Activated CD8-positive, alpha-beta memory T cell treated with anti-CD3 and anti-CD28 coated beads, Interleukin-2, amount 10 ng/mL, durations not matched to agents 7 days and 5 days (primary cell): ENCODE measurements at places on chromosomes 6 and 20.
A peak's percentile ranks its signal among the peaks of the same experiment; 100 is the strongest.

- H3K27me3 ChIP-seq: peaks cover 65% of the 10 kb centered on the region
- H3K36me3 ChIP-seq: no peaks in the 10 kb centered on the region
- no peaks in the 10 kb centered on the region for H3K4me1 ChIP-seq
- no peak for DNase-seq
Observed at GRCh38 chr6:117432273-117432672, 6.5 kb upstream of the ROS1 start.

- H3K27ac ChIP-seq: no peak overlapping the region
- H3K27me3 ChIP-seq: no peaks in the 10 kb centered on the region
Observed at GRCh38 chr6:53259860-53260580, 88.7 kb downstream of the ELOVL5 start.

DNA sequence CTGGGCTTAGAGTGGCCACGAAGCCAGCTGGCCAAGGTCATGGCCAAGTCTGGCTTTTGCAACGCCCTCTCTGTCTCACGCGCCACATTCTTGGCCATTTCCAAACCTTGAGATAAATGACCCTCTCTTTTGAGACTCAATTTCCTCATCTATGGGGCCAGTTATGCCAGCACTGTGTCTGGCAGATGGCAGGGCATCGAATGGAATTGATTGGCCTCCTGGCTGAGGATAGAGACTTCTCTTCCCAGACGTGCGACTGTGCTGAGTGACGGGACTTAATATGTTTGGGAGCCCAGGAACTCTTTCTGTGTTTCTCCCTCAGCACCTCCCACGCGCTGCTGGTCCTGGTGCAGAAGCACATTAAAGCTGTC is 7.6 kb downstream of the BPIFB2 start:
- H3K27me3 ChIP-seq: no peaks in the 10 kb centered on the region
- H3K27ac ChIP-seq: no peak overlapping the region
- no peaks in the 10 kb centered on the region for H3K4me1 ChIP-seq
- DNase-seq: no peak
- H3K4me3 ChIP-seq: no peak overlapping the region
- no peaks in the 10 kb centered on the region for H3K36me3 ChIP-seq

DNA sequence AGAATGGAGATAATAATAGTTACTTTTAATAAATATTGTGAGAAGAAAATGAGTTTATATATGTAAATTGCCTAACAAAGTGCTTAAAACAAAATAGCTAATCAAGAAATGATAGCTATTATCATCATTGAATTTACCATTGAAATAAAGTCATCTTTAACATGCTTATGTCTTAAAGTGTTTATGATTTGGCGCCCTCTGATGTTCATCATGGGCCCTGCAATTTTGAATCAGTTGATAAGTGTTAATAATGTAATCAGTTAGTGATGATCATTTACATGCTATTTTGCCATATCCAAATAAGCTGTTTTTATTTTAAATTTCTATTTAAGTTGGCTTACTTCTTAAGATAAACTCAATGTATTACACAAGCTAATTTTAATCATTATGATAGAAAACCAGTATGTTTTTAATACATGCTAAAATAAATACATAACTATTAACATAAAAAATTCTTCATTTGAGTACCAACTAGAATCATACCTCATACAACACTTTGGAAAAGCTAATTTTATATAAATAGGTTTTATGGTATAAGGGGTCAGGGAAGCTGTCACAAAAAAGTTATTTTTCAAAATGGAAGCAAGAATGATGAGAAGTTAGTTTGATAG is 39.2 kb upstream of the TPD52L1 start:
- H3K27ac ChIP-seq: no peak overlapping the region
- peaks cover 1% of the 10 kb centered on the region for H3K36me3 ChIP-seq
- H3K27me3 ChIP-seq: peaks cover 5% of the 10 kb centered on the region

DNA sequence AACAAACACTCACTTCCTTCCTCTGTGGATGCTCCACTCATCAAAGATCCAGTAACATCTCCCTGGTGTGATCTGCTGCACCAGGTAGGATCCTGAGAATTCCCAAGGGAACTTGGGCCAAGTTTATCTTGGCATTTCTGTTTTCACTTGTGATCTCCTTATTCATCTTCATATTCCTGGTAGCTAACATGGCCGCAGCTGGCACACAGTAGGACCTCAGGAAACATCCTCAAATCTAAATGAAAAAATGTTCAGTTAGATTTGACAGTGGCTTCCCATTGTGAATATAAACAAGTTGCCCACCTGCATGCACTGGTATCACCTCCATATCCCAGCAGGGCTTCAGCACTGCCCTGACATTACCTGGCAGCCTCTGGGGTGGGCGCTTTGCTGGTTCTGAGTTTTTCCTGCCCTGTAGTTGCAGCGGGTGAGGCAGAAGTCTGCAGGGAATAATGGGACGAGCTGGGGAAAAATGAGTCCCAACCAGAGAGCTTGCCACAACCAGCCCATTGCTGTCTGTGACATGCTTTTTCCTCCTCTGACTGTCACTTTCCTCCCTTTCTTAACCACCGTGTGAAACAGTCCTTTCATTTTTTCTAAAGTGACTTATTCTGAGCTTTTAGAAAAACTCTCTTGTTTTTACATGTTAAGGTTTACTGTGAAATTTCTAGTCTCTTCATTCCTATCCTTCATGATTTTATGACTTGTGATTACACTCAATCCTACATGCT is 9.4 kb upstream of the DSTN start:
- peaks cover 14% of the 10 kb centered on the region for H3K27me3 ChIP-seq
- no peak for DNase-seq
- no peak overlapping the region for H3K27ac ChIP-seq
- H3K36me3 ChIP-seq: no peaks in the 10 kb centered on the region
- no peak overlapping the region for H3K4me3 ChIP-seq
- H3K4me1 ChIP-seq: peaks cover 24% of the 10 kb centered on the region

DNA sequence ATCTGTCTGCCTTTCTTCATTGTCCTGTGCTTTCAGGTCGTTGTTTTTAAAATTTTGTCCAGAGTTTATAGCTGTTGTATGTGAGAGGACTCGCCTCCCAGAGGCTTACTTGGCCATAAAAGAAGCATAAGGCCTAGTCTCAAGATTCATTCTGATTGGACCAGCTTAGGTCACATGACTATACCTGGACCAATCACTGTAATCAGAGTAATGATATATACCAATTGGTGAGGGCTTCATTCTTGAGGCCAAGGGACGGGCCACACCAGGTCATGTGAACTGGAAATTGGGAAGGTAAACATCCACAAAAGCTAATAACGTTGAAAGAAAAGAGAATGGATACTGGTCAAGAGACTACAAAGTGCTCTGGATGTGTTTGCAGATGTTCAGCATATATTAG is 141.4 kb upstream of the SULF2 start:
- H3K27me3 ChIP-seq: peaks cover 8% of the 10 kb centered on the region
- H3K36me3 ChIP-seq: no peaks in the 10 kb centered on the region
- H3K4me3 ChIP-seq: no peak overlapping the region
- H3K4me1 ChIP-seq: no peaks in the 10 kb centered on the region
- H3K27ac ChIP-seq: no peak overlapping the region
- DNase-seq: no peak

DNA sequence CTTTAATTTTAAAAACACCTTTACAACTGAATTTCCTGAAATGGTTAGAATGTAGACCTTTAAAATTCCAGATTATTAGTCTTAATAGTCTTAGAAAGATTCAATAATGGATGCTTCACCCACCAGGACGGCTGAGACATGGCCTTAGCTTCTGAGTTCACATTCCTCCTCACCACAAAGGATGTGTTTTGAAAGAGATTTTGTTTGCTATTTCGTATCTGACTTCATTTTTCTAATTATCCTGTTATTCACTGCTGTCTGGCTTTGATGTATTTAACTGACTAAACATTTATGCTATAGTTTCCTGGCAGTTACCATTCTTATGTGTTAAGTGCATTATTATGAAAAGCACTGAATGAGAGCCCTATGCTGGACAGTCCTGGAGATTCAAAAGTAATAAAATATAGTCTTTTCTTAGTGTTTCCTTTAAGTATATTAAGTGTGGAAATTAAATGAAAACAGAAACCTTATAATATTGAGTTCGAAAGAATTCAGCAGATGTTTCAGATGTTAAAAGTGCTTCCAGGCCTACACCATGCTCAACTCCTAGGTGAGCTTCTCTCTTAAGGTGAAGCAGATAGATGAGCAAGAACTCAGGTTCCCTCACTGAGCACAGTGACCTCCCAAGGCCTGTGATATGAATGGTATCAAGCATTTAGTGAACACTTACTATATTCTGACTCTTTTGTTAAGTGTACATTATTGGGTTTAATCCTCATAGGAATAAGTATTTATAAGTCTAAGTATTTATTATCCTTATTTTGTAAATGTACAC is 40.3 kb downstream of the MAP3K4 start:
- peaks cover 10% of the 10 kb centered on the region for H3K36me3 ChIP-seq
- H3K27ac ChIP-seq: no peak overlapping the region
- H3K27me3 ChIP-seq: no peaks in the 10 kb centered on the region
- H3K4me3 ChIP-seq: no peak overlapping the region
- DNase-seq: no peak

DNA sequence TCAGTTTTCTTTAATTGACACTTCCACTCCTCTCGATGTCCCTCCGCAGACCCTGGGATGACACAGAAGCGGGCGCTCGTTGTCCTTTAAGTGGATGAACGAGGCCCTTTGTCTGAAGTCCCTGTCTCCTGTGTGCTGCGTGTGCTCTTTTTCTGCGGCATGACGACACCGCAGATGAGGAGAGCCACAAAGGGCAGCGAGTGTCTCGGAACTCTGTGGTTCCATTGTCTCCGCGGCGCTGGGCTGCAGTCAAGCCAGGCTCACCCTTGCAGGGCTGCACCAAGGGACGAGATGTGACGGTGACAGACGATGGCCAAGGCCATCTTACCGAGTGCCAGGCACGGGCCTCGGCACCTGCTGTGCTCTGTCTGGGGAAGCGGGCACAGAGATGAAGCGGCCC is 10.6 kb downstream of the PRR18 start:
- H3K4me3 ChIP-seq: no peak overlapping the region
- DNase-seq: no peak
- peaks cover 50% of the 10 kb centered on the region for H3K27me3 ChIP-seq
- H3K4me1 ChIP-seq: peaks cover 3% of the 10 kb centered on the region
- no peaks in the 10 kb centered on the region for H3K36me3 ChIP-seq

DNA sequence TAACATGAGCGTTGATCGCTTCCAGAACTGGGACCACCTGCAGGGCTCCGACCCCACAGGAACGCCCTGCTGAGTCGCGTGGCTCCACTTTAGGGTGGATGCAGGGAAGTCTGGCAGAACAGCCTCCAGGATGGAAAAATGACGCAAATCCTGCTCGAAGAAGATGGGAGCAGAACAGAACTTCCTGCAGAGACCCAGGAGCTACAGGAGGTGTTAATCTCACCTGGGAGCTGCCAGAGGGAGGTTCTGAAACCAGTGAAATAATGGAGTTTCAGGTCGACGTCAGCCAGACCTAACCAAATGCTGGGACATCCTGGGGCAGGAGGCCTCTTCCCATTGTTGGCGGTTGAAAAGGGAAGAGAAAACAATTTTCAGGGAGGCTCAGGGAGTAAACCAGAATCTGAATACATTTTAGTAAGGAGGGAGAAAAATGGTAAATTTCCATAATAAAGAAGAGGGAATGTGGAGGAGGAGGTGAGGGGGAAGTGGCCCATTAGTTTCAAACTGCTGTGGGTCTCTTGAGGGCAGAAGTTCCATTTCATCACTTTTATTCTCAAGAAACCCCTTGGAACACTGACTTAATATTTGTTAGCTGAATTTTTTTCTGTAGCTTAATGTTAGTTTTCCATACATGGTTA is 558.4 kb upstream of the CDH4 start:
- DNase-seq: no peak
- H3K27ac ChIP-seq: no peak overlapping the region
- H3K27me3 ChIP-seq: no peaks in the 10 kb centered on the region
- H3K4me3 ChIP-seq: no peak overlapping the region

- H3K36me3 ChIP-seq: no peaks in the 10 kb centered on the region
- H3K27ac ChIP-seq: no peak overlapping the region
- DNase-seq: no peak
- H3K4me3 ChIP-seq: no peak overlapping the region
- no peaks in the 10 kb centered on the region for H3K4me1 ChIP-seq
Observed at GRCh38 chr6:39980839-39981580, 46.7 kb upstream of the MOCS1 start.

DNA sequence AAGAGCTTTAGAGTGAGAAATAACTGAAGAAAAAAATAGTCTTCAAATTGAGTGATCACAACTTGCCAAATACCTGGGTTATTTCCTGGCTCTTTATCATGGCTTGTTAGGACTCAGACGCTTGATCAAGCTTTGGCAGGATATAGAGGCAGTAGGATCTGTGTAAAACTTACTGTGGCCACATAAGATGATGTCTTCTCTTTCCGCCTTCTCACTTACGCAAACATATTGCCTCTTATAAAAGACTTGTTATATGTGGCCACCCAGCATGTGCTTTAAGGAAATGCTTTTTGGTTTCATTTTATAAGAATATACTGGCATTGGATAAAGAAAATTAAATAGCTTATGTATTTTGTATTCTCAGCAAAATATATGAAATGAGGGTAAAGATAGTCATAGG is 101.8 kb upstream of the AKIRIN2 start:
- DNase-seq: no peak
- no peaks in the 10 kb centered on the region for H3K36me3 ChIP-seq
- H3K27me3 ChIP-seq: no peaks in the 10 kb centered on the region

DNA sequence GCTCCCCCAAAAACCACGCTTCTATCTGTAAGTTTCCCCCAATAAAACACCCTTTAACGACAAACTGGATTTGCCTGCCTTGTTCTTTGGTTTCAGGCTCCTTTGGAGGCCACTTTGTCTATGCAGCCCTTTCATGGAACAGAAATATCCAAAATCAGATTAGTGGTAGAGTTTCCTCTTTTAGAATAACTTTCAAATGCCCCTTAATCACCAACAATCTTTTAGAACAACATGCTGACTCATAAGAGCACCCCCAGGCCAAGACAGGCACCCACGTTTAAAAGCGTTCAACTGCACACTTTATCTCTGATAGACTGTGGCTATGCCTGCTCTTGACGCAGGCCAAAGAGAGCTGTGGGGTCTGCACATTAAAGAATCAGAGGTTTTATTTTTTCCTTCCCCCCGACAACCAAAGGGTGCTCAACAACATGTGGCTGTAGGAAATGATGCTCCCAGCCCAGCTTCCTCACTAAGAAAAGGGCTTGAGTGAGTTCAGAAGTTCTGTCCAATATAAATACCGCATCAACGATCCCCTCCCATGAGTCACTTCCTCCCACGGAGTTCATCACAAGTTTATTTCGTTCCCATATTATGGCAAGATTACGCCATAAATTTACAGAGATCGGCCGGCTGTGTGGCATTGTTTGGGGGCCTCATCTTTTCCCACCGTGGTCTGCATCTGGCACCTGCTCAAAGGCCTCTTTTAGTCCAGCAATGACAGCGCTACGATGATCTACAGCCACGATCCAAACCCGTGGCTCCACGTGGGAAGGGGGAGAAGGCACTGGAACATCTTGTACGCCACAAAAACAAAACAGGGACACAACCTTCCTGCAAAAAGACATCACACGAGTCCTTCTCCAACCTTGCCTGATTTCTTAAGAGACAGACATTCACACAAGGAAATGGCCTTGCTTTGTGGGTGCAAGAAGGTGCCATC is 88.8 kb upstream of the NFATC2 start:
- H3K4me3 ChIP-seq: peak overlapping the region; percentile 19
- H3K27me3 ChIP-seq: peaks cover 18% of the 10 kb centered on the region
- peaks cover 4% of the 10 kb centered on the region for H3K36me3 ChIP-seq
- peak; percentile 62 for DNase-seq

GRCh38 chr20:63370618-63371187 is 9.6 kb upstream of the CHRNA4 start:
- H3K4me3 ChIP-seq: no peak overlapping the region
- H3K27me3 ChIP-seq: no peaks in the 10 kb centered on the region
- DNase-seq: no peak
- no peaks in the 10 kb centered on the region for H3K36me3 ChIP-seq

GRCh38 chr6:161439093-161439492 is 165.2 kb upstream of the AGPAT4 start:
- no peak overlapping the region for H3K4me3 ChIP-seq
- no peak overlapping the region for H3K27ac ChIP-seq
- H3K4me1 ChIP-seq: peaks cover 8% of the 10 kb centered on the region
- no peak for DNase-seq
- no peaks in the 10 kb centered on the region for H3K27me3 ChIP-seq
